NCI-H1105 treated with DMSO at 0.1 percent for 48 hours (cell line): ENCODE measurements at places on chromosomes 11 and 22.

DNA sequence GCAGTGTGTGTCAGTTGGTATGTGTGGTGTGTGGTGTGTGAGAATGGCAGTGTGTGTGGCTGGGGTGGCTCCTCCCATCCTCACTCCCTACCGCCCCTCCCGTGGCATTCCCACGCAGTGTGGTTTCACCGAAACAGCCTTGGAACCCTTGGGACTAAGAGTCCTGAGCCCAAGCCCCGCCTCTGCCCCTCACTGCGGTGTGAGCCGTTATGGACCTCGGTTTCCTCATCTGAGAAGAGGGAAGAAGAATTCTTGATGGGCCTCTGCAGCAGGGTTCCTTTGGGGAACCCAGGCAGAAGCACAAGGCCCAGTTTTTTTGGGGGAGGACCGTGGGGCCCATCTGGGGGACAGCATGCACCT, 7.2 kb downstream of the UPK3A start:
- no peak for DNase-seq

DNA sequence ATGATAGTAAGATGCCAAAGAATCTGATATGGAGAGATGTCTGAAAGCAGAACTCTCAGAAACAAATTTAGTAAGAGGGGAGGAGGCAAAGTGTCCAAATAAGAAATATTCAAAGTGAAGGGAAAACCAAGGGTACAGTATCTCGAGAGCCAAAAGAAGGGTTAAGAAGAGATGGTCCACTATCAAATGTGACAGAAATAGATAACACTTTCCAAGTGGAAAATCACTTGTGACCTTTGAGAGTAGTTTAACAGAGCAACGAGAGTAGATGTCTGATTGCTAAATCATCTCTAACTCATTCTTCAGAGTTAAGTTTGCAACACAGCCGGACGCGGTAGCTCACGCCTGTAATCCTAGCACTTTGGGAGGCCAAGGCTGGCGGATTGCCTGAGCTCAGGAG, 4.3 kb upstream of the BUD13 start:
- no peak for DNase-seq

DNA sequence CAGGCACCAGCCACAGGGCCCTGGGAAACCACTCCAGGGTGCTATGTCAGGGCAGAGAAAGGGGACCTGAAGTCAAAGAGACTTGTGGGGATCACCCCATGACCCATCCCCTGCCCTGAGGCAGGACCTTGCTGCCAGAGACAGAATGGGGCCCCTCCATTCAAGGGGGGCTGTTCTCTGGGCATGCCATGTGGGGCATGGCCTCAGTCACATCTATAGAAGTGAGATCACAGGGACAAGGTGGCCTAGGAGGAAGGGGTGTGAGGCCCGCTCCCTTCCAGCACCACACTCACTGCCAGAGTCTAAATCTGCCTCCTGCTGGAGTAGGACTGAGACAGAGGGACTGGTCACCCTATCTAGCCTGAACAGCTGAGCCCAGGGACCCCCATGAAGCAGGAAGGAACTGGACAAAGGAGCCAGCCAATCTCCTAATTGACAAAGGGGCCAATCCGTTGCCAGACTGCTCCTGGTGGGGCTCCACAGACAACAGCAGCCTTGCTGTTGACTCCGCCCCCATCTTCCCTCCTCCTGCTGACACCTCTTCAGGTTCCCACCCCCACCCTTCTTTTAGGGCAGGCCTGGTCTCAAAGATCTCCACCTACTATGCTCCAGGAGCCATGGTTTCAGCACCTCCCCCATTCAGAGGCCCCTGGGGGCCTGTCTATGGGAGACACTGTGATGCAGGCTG, 26.0 kb downstream of the NEAT1 start:
- no peak for DNase-seq

DNA sequence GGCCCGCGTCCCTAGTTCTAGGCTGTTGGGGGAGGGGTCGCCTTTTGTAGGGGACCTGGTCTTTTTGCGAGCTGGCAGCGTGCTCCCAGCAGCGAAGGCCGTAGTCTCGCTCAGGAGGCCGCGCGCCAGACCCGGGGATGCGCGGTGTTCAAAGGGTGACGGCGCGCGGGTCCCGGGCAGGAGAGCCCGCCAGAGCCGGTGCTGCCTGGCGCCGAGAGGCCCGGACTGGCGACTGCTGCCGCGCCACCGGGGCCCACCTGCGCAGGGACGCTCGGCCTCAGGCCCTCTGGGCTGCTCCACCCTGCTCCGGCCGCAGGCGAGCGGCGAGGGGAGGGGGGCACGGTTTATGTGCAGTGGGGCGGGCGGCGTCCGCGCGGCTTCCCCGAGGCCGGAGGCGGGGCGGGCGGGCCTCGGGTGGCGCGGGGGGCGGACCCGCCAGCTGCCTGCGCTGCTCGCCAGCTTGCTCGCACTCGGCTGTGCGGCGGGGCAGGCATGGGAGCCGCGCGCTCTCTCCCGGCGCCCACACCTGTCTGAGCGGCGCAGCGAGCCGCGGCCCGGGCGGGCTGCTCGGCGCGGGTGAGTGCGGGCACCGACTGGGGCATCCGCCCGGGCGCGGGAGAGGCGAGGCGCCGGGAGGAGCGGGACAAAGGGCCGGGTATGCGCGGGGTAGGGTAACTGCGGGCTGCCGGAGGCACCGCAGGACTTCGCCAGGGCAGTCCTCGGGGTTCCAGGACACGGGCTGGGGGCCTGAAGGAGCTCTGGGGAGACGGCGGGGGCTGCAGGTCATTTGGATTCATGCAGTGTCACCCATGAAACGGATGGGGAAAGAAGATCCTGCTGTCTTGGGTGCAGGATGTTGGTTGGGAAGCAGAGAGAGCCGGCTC, at the start of gene PRSS23:
TSS of gene PRSS23 (plus strand) at position 467 of the 884 bp plus-strand sequence. CDS start 7,102 bp downstream, outside the sequence.
- peak; percentile 73 for DNase-seq

GRCh38 chr11:57513911-57514537, 1.5 kb downstream of the SLC43A1 start:
- DNase-seq = peak; percentile 22

DNA sequence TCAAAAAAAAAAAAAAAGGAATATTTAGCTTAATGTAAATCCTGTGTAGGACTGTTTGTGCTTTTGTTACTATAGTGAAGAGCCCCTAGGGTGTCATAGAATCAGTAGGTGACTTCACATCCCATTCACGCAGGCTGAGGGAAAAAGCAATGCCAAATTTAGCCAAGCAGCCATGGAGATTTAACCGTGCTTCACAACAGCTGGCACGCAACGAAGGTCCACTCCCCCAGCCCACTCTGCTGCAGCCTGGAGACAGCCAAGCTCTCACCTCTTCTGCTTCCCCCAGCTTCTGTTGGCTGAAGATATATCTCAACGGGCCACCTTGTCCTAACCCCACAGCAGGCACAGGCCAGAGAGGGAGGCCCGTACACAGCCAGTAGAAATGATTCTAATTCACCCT, 78.8 kb upstream of the BID start:
- no peak for DNase-seq

- no peak for DNase-seq
Measured at GRCh38 chr22:44831885-44832284, 79.5 kb downstream of the ARHGAP8 start.
